Stimulated activated CD8-positive, alpha-beta memory T cell treated with anti-CD3 and anti-CD28 coated beads, Interleukin-4, amount 100 ng/mL, for 1 hour (primary cell): ENCODE measurements at places on chromosomes 12 and 14.

DNA sequence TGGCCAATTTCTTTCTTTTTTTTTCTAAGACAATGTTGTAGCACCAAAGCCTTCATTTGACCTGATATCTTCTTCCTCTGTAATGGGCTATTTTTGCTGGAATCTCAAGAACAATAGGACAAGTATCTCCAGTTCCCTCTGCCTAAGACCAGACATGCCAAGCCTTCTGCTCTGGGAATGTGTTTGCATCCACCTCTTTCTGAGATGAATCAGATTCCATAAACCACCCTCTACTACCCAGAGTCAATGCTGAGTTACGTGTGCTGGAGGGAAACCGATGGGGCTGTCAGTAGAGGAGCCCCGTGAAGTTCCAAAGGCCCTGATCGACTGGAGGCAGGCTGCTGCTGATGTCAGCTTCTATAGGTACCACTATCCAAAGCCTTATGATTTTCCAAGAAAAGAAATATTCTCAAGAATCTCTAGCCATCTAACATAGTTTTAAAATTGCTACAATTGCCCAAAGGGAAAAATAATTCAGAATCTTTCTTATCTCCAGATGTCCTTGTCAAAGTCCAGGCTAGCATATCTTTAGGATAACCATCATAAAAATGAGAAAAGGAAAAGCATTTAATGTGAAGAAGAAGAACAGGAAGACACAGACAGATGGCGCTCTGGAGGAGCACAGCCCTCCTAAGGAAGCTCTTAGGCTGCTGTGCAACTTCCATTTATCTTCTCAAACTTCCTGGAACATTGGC, 101.9 kb downstream of the SLC8A3 start:
- DNase-seq, result no peak

DNA sequence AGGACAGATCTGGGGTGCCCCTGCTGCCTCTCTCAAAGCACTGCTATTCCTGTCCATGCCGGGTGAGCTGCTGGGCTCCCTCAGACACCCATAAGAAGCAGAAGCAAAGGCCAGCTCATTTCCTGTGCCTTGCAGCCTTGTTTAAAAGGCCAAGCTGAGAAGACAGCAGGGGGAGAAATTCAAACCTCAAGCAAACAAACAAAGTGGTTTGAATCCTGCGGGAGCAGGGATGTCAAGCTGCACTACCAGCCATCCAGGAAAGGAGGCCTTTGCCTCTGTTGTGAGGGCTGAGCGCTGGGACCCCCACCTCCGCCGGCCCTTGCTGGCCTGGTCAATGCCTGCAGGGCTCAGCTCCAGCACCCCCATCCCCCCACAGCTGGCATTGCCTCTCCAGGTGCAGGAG, 176.5 kb downstream of the PIWIL1 start:
- no peak for DNase-seq

DNA sequence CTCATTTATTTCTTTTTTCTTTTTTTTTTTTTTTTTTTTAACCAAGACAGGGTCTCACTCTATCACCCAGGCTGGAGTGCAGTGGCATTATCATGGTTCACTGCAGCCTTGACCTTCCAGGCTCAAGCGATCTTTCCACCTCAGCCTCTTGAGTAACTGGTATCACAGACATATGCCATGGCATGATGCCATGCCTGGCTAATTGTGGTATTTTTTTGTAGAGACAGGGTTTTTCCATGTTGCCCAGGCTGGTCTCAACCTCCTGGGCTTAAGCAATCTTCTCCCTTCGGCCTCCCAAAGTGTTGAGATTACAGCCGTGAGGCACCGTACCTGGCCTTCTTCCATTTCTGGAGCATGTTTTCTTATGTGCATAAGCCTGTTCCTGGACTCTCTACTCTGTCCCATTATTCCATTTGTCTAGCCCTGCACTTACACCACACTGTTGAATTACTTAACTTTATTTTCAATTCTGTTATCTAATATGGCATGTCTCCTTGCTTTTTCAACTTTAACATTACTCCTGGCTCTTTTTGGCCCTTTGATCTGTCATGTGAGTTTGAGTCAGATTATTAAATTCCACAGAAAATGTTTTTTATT, 47.9 kb upstream of the PTGDR start:
- no peak for DNase-seq

DNA sequence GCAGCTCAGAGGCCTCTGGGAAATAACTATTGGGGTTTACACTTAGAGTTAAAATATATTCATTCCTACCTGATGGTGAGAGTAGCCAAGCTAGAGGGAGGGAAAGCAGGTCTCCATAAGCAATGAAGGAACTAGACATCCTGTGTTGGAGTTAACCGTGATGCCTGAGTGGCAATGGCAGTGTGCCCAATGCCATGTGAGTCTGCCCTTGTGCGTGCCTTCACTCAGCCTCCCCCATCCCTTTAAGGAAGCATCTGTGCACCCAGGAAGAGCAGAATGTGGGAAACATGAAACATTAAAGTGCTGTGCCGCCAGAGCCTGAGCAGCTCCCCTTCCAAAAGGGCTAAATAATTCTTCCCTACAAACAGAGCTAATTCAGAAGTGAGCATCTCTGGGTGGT, 76.3 kb downstream of the COX16 start:
- no peak for DNase-seq

DNA sequence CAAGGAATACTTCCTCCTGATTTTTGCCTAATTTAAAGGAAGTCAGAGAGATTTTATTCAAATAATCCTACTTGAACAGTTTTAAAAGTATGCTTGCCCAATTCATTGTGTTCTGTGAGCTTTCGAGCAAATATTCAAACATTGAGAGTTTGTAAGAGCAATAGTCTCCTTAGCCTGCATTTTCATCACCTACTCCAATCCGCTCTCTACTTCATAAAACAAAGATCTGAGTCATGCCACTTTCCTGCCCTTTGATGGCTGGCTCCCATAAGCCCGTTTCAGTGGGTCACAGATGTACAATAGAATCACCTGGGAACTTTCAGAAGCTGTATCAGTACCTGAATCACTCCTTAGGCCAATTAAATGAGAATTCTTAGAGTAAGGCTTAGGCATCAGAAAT, 319.2 kb downstream of the PDZRN4 start:
- no peak for DNase-seq

GRCh38 chr14:55316564-55316963, 45.3 kb downstream of the FBXO34 start:
- DNase-seq, result no peak
